ENCODE measurements at places on chromosomes 16 and 17.

GRCh38 chr17:16568541-16569357 is at the start of gene ZNF287:
ZNF287 (minus strand) TSS chr17:16569204; CDS start chr17:16567731, 1,473 bp downstream.
- peak; percentile 90 for DNase-seq

- DNase-seq: peak; percentile 36
Measured at GRCh38 chr17:12342609-12343435, 322.1 kb downstream of the MAP2K4 start.

DNA sequence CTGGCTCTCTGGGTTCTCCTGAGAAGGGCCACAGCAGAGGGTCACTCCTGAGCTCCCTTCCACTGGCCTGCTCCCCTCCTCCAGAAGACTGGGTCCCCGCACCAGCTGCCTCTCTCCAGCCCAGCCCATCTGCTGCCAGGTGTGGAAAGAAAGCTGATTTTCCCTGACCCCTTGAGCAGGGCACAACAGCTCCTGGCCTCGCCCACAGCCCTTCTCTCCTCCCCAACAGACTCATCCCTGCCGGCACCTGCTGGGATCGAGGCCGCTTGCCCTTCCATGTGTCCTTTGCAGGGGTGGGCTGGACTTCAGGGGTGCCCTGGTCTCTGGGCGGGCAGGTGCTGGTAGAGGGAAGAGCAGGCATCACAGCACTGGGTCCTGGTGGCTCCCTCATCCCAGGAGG is 4.8 kb upstream of the SMIM5 start:
- DNase-seq: no peak

DNA sequence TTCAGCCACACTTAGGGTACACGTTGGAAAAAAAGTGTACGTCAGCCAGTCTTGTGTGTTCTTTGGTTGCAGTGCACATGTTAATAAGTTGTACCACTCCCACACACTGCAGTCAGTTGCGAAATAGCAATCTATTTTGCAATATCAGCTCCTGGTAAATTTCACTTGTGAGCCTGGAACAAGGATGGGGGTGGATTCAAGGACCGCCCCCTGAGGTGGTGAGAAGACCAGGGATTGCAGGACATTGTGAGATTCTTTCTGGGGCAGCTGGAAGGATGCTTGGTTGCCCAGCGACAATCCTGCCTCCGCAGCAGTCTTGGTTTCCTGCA is 78.6 kb upstream of the ZFHX3 start:
- DNase-seq: peak; percentile 70

GRCh38 chr16:35793601-35794000 is 2334.2 kb downstream of the TP53TG3F start:
- DNase-seq: no peak

GRCh38 chr16:77386831-77387814 is 47.7 kb downstream of the ADAMTS18 start:
- peak; percentile 6 for DNase-seq

DNA sequence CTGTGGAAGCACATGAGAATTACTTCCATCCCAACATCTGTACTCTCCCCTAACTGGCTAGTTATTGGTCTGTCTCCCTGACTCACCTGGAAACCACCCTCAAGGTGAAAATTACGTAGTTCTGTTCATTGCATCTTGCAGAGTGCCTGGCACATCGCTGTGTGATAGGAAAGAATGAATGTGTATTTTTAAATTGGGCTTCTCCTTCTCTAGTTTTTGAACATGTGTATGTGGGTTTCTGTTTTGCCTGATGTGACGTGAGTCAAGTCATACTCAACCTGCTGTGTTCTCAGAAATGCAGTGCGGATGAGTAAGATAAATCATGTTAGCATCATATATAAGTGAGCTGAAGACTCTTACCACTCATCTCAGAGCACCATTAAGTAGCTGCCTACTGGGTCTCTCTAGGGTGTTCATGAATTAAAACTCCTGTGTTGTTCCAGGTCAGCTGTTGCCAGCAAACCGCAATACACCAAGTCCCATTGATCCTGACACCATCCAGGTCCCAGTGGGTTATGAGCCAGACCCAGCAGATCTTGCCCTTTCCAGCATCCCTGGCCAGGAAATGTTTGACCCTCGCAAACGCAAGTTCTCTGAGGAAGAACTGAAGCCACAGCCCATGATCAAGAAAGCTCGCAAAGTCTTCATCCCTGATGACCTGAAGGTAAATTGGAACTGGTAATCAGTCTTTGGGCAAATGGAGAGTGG is 50.2 kb downstream of the HLF start:
- DNase-seq: no peak

GRCh38 chr17:74240618-74241205 is 27.3 kb downstream of the TTYH2 start:
- peak; percentile 82 for DNase-seq

DNA sequence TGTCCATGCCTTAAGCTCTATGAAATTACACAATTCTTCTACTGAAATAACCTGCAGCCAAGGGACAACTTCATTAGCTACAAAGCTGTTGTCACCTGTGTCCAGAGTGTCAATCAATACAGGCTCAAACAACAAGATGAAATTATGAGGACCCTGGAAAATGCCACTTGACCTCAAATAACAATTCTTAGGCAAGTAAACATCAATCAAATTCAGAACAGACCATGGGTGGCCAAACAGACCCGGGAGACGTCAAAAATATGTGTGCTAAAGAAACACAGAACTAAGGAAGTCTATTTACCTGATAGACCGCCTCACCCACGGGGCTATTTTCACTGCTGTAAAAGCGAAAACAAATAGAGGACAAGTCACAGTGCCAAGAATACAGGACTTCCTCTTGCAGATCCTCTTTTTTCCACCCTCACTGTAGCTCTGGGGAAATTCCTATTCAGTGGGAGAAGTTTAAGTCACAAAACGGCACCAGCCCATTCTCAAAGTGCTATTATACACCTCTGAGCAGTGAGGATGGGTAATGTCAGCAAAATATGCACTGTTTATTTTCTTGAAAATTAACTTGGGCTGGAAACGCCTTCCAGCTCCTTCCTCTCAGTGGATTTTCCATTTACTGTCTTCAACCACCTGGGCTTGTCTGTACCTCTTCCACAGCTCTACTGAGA is 2.7 kb downstream of the LITAF start:
- no peak for DNase-seq

GRCh38 chr16:46790599-46791270 is 40.2 kb downstream of the C16orf87 start:
- no peak for DNase-seq

DNA sequence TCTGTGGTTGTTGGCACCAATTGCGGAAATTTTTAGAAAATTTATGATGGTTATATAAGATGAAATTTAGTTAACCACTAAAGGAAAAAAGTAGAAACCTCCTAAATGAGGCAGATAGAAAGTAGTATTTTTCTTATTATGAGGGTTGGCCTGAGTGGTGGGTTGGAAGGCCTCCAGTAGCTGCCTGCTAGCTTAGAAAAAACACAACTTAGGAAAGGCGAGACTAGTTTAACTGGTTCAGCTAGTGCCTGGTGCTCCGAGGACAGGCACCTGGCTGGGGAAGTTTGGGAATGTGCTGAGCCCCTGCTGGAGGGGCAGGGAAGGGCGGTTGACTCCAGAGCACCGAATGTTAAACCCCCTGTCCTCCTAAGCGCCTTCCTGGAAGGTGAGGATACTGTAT is 19.9 kb downstream of the LDHD start:
- no peak for DNase-seq

Data from fibroblast of skin of right biceps (primary cell).